ENCODE measurements at places on chromosomes 12 and 14.

DNA sequence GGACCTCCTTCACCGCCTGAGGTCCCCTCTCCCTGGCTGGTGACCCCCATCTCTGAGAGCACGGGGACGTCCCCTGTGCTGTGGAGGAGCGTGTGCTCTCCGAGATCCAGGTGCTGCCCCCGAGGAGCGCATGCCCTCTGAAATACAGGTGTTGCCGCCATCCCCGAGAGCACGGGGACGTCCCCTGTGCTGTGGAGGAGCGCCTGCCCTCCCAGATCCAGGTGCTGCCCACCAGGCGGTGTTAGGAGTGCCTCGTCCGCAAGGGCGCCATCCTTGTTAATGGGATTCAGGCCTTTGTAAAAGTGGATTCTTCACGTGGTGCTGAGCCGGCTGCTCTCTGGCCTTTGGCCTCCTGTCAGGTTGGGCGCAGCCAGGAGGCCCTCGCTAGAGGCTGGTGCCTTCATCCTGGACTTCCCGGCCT, 10.1 kb downstream of the NOC4L start:
- no peak for DNase-seq

DNA sequence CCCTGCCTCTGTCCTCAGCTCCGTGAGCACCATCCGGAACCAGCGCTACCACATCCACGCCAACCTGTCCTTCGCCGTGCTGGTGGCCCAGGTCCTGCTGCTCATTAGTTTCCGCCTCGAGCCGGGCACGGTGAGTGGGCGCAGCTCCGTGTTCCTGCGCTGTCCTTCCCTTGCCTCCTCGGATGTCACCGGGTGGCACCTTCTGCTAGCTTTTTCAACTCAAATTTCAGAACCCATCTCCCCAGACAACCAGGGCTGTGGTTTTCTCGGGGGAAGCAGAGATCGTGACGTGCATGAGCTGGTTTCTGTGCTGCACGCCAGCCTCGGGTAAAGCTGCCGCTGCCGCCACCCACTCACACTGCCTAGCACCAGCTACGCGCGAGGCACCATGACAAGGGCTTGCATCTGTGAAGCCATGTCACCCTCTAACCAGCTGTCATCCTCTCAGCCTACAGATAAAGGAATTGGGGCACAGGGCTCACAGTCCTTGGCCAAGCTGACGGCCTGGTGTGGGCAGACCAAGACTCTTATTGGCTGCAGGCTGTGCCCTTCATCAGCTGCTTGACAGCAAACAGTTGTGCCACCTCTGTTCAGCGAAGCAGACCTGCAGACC, 152.1 kb downstream of the ADGRD1 start:
- no peak for DNase-seq

DNA sequence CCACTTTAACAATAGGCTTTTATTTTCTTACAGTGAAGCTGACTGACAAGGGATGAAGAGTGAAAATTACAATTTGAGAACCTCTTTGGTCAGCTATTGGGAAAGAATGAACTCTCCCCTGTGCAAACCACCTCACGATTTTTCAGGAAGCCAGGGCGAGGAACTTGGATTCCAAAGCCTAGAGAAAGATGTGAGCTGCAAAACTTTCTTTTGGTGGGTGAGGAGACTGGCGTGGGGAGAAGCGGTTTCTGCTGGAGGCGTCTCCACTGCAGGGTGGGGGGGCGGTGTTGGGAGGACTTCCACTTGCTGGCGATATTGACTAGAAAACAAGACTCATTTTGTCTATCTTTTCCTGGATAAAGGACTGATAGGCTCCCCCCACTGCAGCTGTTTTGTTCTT, 59.3 kb upstream of the VRK1 start:
- DNase-seq = no peak

- no peak for DNase-seq
These were observed 77.9 kb downstream of the BCL11B start for GRCh38 chr14:99194136-99194535.

DNA sequence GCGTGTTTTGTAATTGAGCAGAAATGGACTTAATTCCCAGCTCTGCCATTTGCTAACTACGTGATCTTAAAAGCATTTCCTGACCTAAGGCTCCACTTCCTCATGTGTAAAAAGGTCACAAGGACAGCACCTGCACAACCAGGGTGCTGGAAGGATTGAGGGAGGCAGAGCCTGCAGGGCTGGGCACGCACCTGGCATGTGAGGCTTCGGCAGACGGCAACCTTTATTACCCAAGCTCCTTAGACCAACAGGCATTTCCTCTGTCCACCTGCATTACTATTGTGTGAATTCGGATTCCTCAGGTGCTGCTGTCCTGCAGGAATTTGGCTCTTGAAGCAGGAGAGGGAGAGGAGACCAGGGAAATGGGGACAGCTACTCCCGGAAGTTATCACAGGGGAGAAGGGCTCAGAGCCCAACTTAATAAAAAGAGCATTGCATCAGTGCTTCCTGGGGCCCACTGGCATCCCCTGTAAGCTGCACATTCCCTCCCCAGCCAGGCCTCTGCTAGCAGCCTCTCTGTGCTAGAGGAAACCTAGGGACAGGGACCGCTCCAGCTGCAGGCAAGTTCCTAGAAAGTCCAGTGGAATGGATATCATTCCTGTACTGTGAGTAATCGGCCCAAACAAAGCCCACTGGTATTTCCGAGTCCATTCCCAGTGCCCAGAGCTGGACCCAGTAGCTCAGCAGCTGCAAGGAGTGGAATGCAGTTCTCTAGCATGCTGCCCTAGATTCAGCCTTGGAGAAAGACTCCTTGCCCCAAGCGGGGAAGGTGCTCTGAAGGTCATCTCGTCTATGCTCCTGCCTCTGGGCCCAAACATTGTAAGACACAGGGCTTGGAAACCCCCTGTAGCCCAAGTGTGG, 157.1 kb upstream of the CCND2 start:
- DNase-seq = peak; percentile 29

GRCh38 chr12:51341251-51342007, 5.0 kb downstream of the CELA1 start:
- no peak for DNase-seq

DNA sequence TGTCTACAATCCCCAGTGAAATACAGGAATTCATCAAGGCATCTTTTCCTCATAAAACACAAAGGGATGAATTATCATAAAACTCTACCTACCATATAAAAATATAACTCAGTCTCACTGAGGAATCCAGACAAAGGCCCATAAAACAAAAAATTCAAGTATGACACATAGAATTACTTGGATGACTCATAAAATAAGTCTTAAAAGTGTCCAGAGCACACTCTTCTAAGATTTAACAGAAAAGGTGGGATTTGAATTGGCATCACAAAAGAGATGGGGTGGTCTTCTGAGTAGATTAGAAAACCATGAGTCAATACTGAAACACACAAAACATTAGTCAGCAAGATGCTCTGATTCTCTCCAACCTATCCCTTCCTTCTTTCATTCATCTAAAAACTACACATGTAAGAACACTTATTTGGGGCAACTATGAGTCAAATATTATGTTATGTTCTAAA, 202.7 kb upstream of the GARIN6 start:
- no peak for DNase-seq

- no peak for DNase-seq
These were observed 16.6 kb upstream of the KLRD1 start for GRCh38 chr12:10291030-10291429.

DNA sequence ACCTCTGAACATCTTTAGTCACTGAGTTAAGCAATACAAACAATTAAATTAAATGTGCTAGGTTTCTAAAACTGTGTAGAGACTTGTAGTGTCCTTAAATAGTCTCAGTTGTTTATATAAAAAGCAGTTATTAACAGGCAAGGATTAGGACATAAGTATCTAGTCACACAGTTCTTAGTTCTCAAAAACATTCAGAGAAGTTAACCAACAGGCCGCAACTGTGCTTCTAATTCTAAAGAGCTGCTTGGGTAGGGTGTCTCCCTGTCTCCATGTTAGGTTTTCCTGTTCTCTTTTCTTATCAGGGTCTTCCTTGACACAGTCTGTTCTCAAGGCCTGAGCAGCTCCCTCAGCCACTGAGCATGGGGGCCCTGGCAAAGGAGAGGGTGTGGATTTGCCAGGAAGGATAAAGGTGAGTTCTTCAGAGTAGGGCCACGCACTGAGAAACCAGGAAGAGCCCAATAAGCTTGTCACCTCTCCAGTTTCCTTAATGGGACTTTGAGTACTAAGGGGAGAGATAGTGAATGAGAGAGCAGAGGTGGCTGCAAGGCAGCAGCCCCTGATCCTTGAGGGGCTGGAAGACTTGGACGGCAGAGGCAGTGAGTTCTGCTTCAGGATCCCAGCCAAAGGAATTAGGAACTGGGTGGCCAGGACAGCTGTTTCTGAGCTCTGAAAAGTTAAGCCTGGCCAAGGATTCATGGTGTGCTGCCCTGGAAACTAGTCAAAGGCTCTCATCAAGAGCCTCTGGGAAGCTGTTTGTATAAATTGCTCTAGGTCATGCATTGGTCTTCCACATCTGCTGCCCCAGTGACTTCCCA, 177.3 kb downstream of the MYRFL start:
- no peak for DNase-seq

DNA sequence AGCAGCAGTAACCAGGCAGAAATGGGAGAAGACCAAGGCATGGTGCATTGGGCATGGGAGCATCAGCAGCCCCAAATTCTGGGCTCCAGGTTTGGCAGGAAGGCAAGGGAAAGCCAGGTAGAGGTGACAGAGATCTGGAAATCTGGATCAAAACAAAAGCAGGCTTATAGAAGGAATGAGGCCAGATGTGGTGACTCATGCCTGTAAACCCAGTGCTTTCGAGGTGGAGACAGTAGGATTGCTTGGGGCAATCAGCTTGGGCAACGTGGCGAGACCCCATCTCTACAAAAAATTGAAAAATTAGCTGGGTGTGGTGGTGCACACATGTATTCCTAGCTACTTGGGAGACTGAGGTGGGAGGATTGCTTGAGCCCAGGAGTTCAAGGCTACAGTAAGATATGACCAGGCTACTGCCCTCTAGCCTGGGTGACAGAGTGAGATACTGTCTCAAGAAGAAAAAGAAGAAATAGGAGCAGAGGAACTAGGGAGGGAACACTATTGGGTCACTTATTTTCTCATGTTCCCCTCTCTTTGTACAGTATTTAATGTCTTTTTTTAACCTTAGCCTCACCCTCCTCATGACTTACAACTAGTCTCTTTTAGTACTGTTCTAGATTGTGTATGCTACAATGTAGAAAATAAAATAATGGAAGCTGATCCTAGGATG, 25.1 kb downstream of the SLC4A8 start:
- DNase-seq = no peak

- DNase-seq = no peak
These were observed 23.8 kb downstream of the JAG2 start for GRCh38 chr14:105144666-105145380.

DNA sequence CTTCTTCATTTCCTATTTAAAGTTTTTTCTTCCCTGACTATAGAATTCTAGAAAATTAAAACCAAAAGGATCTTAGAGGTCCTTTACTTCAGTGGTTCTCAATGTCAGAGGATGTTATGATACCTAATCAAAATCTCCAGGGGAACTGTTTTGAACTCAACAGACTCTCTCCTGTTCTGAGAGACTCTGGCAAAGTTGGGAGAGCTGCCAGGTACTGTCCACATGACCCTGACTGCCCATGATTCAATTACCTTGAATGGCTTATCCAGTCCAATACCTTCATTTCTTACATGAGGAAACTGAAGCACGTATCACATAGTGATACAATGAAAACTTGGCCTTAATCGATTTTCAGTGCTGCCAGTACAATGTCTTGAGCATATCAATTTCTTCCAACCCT, 16.6 kb downstream of the ALKBH1 start:
- DNase-seq = no peak

DNA sequence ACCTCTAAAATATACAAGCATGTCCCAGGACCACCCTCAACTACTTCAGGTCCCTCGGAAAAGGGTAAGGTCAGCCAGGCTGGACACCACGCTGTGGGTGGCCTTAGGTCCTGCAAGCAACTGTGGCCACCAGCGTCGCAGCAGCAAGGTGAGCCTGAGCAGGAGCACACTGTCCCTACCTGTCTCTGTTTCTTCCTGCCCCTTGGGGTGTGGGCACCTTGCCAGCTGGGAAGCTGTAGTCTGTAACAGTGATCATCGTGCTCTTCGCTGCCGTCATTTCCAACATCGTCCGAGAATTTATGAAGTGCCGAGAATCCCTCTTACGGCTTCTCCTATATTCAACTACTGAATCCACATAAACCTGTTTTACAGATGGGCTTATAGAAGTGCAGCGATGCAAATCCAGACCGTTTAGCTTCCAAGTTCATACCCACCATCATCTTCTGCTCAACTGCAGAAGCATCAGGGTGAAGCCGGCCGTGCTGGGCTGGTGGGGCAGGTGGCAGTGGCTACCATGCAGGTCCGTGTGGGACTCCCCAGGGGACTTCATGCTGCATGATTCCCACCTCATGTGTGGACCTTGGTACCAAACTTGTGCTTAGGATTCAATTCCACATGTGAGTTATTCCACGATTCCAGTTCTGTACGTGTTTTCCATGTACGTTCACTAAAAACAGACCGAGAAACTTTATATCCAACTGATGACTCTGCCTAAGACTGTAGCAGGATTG, 361.3 kb upstream of the SFSWAP start:
- DNase-seq = no peak

GRCh38 chr12:93002293-93003054, 73.4 kb upstream of the EEA1 start:
- peak; percentile 77 for DNase-seq

DNA sequence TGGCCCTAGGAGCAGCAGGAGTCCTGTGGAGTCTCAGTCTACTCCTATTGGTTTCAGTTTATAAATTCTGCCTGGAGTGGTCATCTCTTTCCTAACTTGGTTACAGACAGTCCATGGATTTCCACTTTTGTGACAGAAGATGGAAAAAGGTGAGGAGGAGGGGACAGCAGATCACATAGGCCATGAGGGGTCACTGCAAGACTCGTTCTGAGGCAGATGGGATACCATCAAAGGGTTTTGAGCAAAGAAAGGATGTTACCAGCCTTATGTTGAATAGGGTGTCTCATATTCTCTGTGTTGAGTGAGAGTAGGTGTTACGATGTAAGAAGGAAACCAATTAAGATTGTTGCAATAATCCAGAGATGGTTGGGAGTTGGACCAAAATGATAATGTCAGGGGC, 15.3 kb downstream of the PDE3A start:
- DNase-seq = no peak

DNA sequence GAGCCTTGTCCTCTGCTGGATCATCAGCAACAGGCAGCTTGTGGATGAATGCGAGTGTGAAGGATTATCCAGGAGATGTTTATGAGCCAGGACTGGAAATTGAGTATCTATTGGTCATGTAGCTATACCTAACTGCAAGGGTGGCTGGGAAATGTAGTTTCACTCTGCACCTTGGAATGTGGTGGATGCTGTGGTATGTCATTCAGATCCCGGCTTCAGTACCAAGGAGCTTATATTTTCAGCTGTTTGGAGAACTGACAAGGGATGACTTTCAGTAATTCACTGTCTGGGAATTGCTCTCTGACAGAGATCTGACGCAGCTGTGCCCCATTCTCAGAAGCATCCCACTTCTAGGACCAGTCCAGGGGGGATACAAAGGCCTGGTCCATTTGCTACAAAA, 792.3 kb upstream of the NOVA1 start:
- no peak for DNase-seq

- DNase-seq = no peak
These were observed 41.0 kb upstream of the KCNJ8 start for GRCh38 chr12:21815306-21816062.
